Trophoblast cell (in vitro differentiated cells and primary cell): ENCODE measurements at places on chromosomes 5 and 9.

- no peak for DNase-seq
These were observed 800.6 kb downstream of the KCTD16 start for GRCh38 chr5:144971108-144971850.

GRCh38 chr5:35543408-35543807, 74.3 kb upstream of the SPEF2 start:
- DNase-seq = no peak

DNA sequence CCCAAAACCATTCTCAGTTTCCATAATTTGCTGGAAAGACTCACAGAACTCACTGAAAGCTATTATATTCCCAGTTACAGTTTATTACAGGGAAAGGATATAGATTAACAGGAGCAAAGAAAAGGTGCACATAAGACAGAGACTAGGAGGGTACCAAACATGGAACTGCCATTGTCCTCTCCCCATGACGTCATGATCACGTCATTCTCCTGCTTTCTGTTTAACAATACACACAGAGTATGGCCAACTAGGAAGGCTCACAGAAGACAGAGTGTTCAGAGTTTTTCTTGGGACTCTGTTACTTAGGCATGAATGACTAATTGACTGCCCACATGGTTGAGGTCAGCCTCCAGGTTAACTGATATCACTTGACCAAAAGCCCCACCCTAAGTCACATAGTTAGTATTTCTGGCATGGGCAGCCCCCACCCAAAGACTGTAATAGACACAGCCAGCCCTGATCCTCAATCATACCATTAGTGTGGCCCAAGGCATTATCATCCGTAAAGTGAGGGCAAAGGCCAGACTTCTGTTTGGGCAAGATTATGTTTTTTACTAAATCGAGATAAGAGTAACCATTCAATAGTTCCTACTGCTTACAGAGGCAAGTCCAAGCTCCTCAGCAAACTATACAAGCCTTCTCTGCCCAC, 353.5 kb upstream of the POU5F2 start:
- DNase-seq = peak; percentile 95

DNA sequence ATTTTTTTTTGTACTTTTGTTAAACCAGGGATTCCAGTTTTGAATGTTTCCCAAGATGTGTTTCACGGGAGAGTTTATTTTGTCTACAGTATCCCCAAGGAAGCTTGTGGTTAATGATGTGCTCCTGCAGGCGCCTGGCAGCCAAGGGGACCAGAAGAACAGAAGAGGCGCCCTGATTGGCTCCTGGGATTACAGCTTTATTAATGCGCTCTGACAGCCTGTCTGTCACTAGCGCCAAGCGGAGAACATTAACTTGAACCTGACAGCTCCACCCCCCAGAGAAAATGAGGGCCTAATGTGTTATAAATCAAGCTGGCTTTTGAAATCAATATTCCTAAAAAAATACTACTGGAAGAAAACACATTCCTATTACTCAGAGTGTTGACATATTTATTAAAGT, 5.0 kb upstream of the FBXL7 start:
- no peak for DNase-seq

DNA sequence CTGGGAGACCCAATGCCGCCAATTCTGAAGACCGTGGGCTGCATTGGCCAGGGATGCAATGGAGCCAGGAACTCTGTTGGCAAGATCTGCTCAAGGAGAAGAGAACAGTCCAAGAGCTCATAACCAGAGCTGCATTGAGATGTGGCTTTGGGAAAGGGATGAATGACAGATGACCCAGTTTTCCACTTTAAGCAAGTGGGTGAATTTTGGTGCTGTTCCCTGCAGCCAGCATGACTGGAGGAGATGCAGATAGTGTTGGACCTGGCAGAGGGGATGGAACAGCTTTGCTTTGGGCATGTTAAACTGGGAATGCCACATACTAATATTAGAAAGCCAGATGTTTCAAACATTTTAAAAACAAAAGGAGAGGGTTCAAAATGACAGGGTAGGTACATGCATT, 143.1 kb downstream of the FSTL4 start:
- DNase-seq = no peak

DNA sequence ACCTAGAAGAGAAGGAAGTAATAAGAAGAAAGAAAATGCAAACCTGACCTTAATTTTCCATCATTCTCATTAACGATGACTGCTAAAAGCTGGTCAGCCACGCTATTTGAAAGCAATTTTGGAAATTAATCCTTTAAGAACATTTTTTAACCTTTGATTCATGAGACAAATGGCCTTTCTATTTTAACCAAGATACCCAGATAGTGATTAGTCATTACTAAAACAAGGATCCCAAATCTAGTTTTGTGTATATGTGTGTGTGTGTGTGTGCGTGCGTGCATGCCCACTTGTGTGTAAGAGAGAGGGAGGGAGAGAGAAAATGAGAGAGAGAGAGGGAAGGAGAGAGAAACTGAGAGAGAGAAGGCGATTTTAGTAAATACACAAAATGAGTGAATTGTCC, 329.5 kb downstream of the DEPDC1B start:
- DNase-seq = no peak

- no peak for DNase-seq
These were observed 1.1 kb upstream of the NDST1 start for GRCh38 chr5:150506571-150507473.

- DNase-seq = peak; percentile 75
These were observed 11.4 kb downstream of the MTAP start for GRCh38 chr9:21813575-21814473.

- DNase-seq = no peak
These were observed 1.1 kb upstream of the G3BP1 start for GRCh38 chr5:151770383-151771258.

GRCh38 chr9:81492710-81493447, 196.5 kb downstream of the TLE1 start:
- DNase-seq = no peak

- DNase-seq = no peak
These were observed 99.3 kb downstream of the GDNF start for GRCh38 chr5:37740331-37741066.

DNA sequence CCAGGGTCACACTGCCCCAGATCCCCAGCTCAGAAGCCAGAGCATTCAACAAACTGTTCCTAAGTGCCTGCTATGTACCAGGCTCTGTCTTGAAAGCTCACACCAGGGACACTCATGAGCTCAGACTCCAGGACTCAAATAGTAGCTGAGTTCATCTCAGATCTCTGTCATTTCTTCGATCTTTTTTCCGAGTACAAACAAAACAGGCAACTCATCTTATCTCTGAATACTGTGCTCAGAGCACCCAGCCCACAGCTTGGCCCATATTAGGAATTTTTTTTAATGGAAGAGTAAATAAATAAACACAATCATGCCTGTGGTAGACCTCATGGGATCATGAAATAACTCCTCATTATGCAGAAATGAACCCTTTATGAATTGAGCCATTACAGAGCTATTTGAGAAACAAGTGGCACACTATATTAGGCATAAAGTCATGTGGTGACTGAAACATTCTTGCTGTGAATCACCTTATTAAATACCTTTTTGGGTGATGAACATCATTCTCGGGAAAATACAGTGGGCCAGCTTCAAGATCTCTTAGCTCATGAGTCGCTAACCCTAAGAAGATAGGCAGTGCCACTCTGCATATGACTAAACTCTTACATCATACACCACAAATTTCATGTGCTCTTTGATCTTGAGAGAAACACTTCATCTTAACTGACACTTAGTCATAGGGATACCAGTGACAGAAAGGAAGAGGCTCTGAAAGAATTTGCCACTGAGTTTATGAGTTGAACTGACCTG, 9.9 kb downstream of the SH3RF2 start:
- DNase-seq = peak; percentile 27
